ENCODE measurements at places on chromosomes 6 and 20.
A peak's percentile ranks its signal among the peaks of the same experiment; 100 is the strongest.

DNA sequence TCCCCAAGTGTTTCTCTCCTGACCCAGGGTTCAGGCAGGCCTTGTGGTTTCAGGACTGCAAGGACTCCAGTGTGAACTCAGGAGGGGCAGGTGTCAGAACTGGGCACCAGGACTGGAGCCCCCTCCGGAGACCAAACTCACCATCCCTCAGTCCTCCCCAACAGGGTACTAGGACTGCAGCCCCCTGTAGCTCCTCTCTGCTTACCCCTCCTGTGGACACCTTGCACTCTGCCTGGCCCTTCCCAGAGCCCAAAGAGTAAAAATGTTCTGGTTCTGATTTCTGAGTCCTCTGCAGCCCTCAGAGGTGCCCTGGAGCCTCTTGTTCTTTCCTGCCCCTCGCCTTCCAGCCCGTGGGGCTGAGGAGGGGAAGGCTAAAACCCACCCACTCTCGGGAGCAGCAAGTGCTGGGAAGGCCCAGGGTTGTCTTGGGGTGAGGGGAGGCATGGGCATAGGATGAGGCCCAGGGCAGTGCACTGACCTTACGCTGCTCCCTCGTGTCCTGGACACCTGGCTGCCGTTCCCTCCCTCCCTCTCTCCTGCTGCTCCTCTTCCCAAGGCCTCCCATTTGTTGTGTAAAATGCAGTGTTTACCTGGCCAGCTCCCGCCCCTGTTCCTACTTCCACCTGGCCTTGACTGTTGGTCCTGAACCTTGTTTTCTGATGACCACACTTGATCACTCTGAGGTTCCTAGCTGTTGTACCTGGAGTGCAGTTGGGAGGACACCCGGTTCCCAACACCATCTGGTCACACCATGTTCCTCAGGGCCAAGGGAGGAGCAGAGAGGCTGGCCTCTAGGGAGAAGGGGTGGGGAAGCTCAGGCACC lies 9.9 kb downstream of the CNPY3 start:
- no peak for DNase-seq

- DNase-seq = no peak
Measured at GRCh38 chr20:63262836-63263235, 8.6 kb upstream of the NKAIN4 start.

GRCh38 chr6:95572098-95572497 lies 5.2 kb upstream of the MANEA start:
- no peak for DNase-seq

GRCh38 chr20:4131911-4132310 lies 116.6 kb upstream of the RNF24 start:
- no peak for DNase-seq

GRCh38 chr20:25860531-25861150 lies 164.0 kb upstream of the ZNF337 start:
- no peak for DNase-seq

GRCh38 chr6:70062010-70062409 lies 195.7 kb downstream of the COL19A1 start:
- DNase-seq = no peak

DNA sequence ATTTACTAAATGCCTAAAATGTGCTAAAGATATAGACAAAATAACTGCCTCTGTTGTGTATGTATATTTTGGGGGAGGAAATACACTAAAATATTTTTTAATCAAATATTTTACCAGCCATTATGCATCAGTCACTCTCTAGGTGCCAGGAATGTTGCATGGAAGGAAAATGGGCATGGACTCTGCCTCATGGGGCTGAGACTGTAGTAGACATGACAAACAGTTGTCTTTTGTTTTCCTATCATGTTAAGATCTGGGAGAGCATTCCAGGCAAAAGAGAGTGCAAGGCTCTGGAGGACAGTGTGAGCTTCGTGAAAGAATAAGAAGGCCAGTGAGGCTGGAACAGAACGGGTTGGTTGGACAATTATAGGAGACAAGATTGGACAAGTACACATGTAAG lies 26.5 kb downstream of the HLA-DOB start:
- no peak for DNase-seq

DNA sequence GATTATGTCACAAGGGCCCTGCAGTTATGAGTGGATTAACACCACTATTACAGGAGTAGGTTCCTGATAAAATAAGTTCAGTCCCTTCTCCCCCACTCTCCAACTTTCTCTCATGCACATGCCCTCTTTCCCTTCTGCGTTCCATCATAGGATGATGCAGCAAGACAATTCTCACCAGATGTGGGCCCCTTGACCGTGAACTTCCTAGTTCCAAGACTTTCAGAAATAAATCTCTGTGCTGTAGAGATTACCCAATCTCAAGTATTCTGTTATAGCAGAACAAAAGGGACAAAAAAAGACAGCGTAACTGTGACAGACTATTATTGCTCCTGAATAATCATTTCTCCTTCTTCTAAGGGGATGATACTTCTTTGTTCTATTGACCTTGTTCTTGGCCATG lies 33.8 kb upstream of the TMEM244 start:
- no peak for DNase-seq

- DNase-seq = no peak
Measured at GRCh38 chr20:19049514-19049913, 162.9 kb upstream of the SLC24A3 start.

DNA sequence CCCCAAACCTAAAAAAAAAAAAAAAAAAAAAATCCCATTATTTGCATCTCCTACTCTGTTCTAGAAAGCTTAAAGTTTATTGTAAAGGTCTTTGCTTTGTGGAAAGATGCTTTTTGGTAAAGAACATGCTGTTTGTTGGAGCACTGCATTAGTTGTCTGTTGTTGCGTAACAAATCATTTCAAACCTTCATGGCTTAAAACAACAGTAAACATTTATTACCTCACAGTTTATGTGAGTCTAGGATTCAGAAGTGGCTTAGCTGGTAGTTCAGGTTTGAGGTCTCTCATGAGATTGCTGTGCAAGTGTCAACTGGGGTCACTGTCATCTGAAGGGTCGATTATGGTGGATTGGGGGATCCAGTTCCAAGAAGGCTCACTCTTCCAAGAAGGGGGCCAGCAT lies 155.2 kb upstream of the ZFP64 start:
- DNase-seq = no peak

DNA sequence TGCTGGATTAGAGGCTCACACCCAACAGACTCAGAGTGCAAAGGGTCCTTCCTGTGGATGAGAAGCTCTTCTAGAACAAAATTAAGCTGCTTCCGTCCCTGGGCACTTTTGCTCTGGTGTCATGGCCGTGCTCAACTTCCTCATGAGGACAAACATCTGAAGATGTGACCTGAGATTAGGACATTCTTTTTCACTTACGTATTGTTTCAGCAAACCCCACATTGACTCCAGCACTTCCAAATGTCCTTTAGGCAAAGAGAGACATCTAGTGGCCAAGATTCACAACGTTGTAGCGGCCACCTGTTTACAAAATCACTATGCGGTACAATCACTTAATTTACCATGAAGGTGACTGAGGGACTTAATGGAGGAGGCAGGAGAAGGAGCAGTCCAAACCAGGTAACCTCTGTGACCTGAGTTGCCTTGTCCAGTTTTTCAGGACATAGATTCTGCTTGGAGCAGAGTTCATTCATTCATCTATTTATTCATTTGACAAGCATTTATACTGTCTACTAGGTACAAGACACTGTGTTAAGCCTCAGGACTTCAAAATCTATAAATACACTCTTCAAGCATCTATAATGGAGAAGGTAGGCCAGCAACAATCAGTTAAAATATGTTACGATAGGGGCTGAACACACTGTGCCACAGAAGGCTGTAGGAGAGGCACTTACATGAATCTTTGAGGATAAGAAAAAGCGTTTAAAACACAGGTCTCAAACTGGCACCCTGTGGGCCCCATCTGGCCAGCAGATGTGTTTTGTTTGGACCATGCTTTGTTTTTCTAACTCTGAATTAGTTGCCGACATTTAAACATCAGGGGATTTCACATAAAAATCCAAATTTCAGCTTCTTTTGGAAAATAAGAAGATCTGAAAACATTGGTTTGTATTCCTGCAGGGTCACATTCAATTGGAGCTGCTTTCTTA lies 5.6 kb upstream of the ADGRF1 start:
- DNase-seq = no peak

DNA sequence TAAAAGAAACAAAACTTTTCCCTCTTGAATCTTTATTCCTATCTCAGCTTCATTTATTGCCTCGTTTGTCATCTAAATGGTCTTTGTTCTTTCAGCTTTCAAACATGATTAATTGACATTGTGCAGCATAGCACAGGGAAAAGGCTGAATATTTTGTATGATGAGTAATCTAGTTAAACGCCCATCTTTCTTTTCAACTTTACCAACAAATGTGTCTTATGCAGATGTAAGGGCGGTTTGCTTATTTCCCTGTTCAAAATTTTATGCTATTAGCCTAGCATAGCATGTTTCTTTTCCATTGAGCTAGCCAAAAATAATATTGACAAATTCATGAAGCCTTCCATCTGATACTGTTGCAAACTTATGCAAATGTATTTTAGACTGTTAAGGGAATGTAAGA lies 176.4 kb upstream of the AKAP12 start:
- peak; percentile 65 for DNase-seq

DNA sequence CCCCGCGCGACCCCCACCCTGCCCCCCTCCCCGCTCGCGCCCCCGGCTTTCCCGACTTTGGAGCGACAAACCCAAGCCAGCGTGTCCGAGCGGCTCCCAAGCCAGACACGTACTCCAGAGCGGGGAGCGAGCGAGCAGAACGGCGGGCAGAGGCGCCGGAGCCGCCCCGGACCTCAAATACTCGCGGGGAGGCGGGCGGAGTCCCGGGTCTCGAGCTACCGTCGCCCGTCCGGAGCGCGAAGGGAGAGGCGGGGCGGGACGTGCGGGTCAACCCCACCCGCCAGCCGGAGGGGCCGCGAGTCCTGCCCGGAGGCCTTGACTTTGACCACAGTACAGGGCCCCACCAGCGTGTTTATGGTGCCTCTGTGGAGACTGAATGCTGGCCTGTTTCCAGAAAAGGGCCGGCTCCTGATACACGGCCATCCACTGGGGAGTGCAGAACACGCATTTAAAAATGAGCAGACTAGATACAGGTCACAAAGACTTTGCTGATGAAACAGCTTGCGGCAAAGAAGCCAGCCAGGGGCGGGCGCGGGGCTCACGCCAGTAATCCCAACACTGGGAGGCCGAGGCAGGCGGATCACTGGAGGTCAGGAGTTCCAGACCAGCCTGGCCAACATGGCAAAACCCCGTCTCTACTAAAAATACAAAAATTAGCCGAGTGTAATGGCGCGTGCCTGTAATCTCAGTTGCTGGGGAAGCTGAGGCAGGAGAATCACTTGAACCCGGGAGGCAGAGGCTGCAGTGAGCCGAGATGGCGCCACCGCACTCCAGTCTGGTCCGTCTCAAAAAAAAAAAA lies at the start of gene SERPINB6:
Gene SERPINB6 (minus strand): TSS at position 148 of the 799 bp plus-strand sequence. CDS start 12,235 bp downstream, outside the sequence.
- no peak for DNase-seq

- DNase-seq = no peak
Measured at GRCh38 chr6:13427801-13428582, 59.4 kb downstream of the GFOD1 start.
